Hematopoietic multipotent progenitor cell treated with erythropoietin and hydrocortisone succinate and interleukin-3 and kit ligand, for 15 days (in vitro differentiated cells): ENCODE measurements at places on chromosomes 3 and 15.

GRCh38 chr3:186757686-186758220 is 25.6 kb upstream of the EIF4A2 start:
- no peak for DNase-seq

DNA sequence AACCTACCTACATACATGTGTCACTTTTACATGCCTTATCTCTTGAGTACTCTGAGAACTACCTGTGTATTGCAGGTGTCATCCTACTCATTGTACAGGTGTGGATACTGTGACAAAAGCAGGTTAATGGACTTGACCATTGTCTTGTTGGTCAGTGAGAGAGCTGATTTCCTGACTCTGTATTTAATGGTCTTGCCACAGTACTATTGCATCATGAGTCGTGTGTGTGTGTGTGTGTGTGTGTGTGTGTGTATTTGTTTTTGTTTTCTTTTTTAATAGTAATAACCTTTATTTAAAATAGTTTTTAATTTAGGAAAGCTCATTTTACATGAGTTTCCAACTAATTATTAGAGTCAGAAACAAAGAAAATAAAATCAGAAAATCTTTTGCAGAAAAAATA is 7.7 kb downstream of the SELENOT start:
- DNase-seq = no peak

GRCh38 chr3:86865506-86865905 is 125.4 kb downstream of the VGLL3 start:
- no peak for DNase-seq

DNA sequence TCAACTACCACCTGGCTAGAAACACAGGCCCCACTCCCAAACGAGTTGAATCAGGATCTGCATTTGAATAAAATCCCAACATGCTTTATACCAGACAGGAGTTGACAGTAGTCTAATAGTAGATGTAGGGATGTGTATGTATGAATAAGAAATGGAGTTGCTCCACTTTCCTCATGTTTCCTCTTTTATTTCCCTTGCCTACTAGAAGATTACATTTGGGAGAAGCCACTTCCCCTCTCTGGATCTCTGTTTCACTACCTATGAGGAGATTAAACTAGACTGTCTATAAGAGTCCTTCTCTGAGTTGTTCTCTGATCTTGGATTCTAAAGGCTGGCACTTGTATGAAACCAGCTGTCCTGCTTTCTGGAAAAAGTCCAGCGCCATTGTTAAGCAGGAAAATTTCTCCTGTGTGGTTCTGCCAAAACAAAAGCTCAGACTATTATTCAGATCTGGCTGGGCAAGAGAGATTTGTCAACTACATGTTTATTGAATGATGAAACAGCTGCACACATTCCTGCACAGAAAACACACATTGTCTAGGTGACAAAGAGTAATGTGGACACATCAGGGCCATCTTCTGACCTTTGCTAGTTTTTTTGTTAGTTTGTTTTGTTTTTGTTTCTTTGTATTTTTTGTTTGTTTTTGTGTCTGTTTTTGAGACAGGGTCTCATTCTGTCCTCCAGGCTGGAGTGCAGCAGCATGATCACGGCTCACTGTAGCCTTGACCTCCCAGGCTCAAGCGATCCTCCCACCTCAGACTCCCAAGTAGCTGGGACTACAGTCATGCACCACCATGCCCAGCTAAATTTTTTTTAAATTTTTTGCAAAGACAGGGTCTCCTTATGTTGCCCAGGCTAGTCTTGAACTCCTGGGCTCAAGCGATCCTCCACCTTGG is 29.9 kb downstream of the ACP3 start:
- no peak for DNase-seq

DNA sequence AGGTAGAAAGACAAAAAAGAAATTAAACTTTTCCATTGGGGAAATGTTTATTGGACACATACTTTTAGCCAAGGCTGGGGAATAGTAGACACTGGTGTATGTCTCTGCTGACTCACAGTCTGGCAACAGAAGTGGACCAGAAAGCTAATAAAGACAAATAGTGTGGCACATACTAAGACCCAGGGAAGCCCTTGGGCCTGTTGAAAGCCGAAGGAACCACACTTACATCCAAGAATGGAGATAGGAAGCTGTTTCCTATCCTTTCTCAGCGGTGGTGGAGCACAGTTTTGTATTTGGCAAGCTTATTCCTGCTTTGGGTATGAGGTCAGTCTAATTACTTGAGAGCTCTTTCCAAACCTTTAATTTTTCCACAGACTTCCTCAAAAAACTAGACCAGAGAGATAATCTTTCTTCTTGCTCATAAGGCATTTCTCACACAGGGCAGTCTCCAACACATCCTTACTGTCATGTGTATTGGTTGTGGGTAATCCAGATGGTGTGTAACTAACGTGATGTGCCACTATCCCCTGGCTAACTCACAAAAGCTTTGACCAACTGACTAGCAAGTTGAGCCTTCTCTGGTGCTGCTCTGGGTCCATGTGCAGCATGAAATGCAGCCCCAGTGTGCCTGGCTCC is 279.1 kb upstream of the IGF1R start:
- DNase-seq = no peak

GRCh38 chr3:119292666-119293065 is 1.5 kb upstream of the ARHGAP31 start:
- DNase-seq = no peak

DNA sequence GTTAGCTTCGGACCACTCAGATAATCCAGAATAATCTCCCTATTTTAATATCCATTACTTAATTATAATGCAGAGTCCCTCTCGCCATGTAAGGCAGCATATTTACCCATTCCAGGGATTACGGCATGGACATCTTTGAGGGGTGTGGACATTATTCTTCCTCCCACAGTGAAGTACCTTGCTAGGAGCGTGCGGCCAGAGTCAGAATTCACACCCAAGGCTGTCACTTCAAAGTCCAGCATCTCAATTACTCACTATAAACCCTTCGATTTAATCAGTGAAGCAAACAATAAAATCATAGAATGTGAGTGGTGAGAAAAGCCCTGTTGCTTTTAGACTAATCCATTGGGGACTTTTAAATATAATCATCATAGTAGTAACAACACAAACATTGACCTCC is 11.6 kb downstream of the SEMA6D start:
- no peak for DNase-seq

DNA sequence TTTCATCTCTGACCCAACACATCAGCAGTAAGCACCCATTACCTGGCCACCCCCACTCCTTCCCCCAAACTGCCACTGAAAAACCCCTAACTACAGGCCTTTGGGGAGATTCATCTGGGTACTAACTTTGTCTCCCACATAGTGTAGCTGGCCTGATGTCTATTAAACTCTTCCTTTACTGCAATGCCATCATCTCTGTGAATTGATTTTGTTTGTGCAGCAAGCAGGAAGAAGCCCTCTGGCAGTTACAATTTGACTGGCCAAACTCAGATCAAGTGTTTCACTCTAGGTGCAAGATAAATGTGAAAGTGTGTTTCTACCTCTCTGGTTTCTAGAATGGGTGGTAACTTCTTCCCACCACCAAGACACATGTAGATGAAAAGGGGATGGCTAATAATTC is 26.7 kb upstream of the OR5K4 start:
- no peak for DNase-seq

DNA sequence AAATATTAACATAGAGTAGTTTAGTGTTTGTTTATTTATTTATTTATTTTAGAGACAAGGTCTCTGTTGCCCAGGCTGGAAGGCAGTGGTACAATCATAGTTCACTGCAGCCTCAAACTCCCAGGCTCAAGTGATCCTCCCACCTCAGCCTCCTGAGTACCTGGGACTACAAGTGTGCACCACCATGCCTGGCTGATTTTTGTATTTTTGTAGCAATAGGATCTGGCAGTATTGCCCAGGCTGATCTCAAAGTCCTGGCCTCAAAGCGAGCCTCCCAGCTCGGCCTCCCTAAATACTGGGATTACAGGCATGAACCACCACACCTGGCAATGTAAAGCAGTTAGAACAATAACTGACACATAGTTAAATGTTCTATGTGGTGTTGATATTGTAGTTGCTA is 4.4 kb upstream of the ZNF148 start:
- no peak for DNase-seq

- DNase-seq = no peak
Observed at GRCh38 chr15:22904736-22905135, 66.3 kb downstream of the NIPA2 start.

GRCh38 chr15:70627734-70628548 is 135.4 kb downstream of the UACA start:
- DNase-seq = no peak

GRCh38 chr3:71438904-71439303 is 144.6 kb downstream of the FOXP1 start:
- no peak for DNase-seq

- no peak for DNase-seq
Observed at GRCh38 chr3:127438951-127439350, 151.1 kb upstream of the PRR20G start.
